ENCODE measurements at places on chromosomes 5 and 9. TPM values are rescaled to one million over a fixed set of nuclear protein-coding genes. Genes with fewer than 3 reads are reported as not detected.

DNA sequence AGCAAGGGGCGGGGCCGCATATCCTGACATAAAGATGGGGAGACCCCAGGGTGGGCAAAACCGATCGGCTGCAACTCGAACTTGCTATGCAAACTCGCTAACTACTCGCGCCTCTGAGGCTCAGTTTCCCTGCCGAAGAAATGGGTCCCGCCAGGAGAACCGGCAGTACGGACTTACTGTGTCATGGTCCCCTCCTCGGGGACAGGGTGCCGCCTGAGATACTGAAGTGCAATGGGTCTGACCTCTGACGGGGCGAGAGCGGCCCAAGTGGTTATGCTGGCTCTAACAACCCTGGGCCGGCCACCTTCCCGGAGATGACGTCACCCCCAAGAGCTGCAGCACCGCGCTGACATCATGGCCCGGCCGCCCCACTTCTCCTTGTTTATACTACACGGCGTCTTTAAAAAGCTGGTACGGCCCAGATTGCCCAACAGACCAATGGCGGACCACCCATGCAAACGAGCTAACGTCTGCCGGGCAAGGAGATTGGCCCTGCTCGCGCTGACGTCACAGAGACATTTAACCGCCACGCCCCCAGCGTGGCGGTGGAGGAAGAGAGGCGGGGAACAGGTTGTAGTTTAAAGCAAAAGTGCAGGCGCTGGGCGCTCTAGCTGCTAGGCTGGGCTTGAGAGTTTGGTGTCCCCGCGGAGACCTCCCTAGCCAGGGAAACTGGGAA lies 490 bp upstream of the RNF44 start:
- peaks cover 34% of the 10 kb centered on the region for H3K4me1 ChIP-seq
- H3K4me3 ChIP-seq: peak overlapping the region; percentile 97
- DNase-seq: peak; percentile 91
- peak overlapping the region; percentile 99 for H3K27ac ChIP-seq
- H3K36me3 ChIP-seq: peaks cover 3% of the 10 kb centered on the region

DNA sequence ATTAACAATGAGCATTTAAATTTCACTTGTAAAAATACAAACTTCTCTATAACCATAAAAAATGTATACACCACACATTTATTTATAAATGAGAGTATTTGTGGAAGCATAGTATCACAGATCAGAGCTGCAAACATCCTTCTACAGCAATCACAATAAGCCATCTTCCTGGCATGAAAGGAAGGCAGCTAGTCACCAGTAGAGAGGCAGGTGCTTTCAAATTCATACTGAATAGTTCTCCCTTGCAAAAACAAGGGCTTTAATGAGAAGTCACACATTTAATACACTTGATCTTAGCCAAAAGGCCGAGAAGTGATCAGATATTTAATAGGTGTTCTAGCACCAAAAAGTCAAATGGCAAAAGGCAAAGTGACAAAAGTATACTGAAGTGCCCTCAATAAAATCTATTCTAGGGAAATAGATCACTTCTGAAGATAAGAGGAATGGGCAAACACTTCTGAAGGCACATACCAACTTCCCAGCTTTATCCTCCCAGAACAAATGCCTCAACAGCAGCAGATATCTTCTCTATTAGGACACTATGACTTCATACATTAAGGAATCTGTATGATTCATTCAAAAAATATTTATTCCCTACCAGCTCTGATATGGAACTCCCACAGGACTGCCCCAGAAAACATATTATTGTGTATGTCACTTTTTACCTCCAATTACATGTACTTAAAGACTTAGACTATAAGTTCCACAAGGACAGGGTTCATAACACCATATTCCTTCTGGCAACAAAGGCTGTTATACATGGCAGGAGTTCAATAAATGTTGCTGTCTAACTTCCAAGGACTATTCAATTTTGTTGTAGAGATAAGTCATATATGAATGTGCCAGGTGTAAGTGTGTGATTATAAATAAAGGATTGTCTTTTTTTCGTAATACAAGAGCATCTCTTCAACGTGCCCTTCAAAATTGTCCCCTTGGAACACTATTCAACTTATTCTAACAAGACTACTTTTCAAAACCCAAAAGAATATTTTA lies 31.7 kb downstream of the MAPKAP1 start:
- peaks cover 1% of the 10 kb centered on the region for H3K36me3 ChIP-seq
- peak overlapping the region; percentile 21 for H3K27ac ChIP-seq
- peaks cover 3% of the 10 kb centered on the region for H3K4me1 ChIP-seq
- no peak for DNase-seq
- H3K4me3 ChIP-seq: no peak overlapping the region

DNA sequence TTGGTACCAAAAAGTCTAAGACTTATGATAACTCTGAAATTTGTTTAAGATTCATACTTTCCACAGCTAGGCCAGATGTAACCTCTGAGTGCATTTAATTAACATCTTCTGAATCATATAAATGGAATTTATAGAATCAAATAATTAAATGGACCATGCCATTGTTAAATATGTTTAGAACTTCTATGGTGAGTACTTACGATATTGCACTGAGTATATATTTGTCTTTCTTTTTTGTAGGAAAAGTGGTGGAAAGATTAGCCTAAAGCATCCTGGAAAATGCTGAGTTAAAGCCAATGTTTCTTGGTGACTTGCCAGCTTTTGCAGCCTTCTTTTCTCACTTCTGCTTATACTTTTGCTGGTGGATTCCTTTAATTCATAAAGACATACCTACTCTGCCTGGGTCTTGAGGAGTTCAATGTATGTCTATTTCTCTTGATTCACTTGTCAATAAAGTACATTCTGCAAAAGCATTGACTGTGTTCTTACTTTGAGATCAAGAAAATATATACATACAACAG lies 11.9 kb downstream of the SPINK6 start:
- H3K36me3 ChIP-seq: no peaks in the 10 kb centered on the region
- H3K4me3 ChIP-seq: no peak overlapping the region
- peaks cover 11% of the 10 kb centered on the region for H3K27me3 ChIP-seq

DNA sequence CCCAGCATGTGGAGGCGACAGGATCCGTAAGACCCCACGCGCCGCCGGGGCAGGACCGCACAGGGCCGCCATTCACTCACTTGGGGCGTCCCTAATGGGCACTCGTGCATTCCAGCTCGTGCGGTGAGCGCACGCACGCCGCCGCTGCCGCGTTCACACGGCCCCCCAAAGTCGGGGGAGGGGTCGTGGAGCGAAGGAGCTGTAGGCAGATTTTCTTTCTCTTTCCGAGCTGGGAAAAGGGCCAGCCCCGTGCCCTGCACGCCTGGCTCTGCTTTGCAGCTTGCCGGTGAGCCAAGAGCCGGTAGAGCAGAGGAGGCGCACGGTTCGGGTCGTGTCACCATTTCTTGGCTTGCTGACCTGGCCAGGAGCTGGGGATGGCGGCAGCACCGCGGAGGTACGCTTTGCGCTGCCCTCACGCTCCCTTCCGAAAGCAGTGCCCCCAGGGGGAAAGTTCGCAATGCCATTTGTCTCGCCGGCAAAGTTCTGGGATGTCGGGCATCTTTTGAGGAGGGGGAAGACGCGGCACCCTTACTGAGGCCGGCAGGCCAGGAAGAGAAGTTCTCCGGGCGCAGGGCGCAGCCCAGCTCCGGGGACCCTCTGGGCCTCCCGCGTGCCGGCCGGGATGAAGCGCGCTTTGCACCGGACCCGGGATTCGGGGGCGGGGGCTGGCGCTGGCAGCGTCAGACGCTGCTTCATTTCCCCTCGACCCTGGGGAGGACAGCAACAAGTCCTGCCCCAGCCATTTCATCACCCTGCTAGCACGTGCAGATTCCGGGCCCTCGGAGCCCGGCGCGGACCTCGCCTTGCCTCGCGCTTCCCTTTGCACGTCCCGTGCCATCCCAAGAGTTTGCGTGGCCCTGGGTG lies 898 bp downstream of the STC2 start:
- peaks cover 53% of the 10 kb centered on the region for H3K27me3 ChIP-seq
- peak overlapping the region; percentile 88 for H3K4me3 ChIP-seq
- DNase-seq: no peak
- peak overlapping the region; percentile 84 for H3K27ac ChIP-seq
- peaks cover 9% of the 10 kb centered on the region for H3K36me3 ChIP-seq

DNA sequence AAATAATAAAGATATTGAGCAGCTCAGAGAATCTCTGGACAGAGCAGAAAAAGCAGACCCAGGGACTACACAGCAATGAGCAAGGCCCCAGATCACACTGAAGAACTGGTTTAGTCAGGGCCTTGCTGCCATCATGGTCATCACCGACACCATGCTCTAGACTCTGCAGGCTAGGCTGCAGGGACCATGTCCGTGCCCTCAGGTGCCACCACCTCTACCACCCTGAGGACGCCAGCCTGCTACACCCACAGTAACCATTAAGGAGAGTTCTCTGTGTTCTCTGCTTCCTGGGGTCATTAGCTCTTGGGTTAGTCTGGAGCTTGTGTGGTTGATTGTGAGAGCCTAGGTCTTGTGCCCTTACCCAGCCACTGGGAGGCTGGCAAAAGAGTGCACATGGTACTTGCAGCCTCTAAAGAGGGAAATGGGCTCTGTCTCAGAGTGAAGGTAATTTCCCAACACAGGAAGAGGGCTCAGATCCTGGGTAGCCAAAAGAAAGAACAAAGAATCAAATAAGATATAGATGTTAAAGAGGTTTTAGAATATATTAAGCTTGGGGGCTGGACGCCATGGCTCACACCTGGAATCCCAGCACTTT lies 31.9 kb upstream of the JADE2 start:
- no peak for DNase-seq
- H3K4me1 ChIP-seq: peaks cover 3% of the 10 kb centered on the region
- H3K4me3 ChIP-seq: no peak overlapping the region

GRCh38 chr9:93952119-93952783 lies 2.9 kb downstream of the BARX1 start:
- no peak overlapping the region for H3K27ac ChIP-seq
- H3K27me3 ChIP-seq: peaks cover 83% of the 10 kb centered on the region
- peaks cover 9% of the 10 kb centered on the region for H3K4me1 ChIP-seq
- no peak for DNase-seq
- no peak overlapping the region for H3K4me3 ChIP-seq

GRCh38 chr5:180343831-180344695 lies 9.1 kb downstream of the GFPT2 start:
- no peaks in the 10 kb centered on the region for H3K36me3 ChIP-seq
- H3K4me3 ChIP-seq: no peak overlapping the region
- no peak overlapping the region for H3K27ac ChIP-seq
- H3K27me3 ChIP-seq: peaks cover 48% of the 10 kb centered on the region
- DNase-seq: no peak

DNA sequence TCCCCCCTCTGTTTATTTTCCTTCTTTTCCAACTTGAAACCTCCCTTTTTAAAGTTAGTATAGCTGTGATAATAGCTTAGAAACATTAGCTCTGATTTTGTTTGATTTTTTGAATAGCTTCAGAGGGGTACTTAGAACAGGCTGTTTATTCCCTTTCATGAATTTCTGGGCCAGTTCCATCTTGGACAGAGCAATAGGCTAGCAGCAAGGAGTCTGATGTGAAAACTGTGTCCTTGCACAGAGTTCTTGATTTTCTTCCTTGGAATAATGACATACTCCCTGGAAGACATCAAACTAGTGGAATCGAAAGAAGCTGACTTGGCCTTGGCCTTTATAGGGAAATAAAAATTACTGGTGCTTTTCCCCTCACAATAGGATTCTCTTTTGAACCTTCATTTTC lies 32.9 kb downstream of the NTRK2 start:
- H3K4me3 ChIP-seq: no peak overlapping the region
- H3K36me3 ChIP-seq: no peaks in the 10 kb centered on the region
- no peak overlapping the region for H3K27ac ChIP-seq
- DNase-seq: no peak
- H3K27me3 ChIP-seq: no peaks in the 10 kb centered on the region

GRCh38 chr5:171127314-171127713 lies 181.7 kb upstream of the TLX3 start:
- no peaks in the 10 kb centered on the region for H3K27me3 ChIP-seq
- no peaks in the 10 kb centered on the region for H3K4me1 ChIP-seq
- DNase-seq: no peak
- no peaks in the 10 kb centered on the region for H3K36me3 ChIP-seq
- H3K27ac ChIP-seq: no peak overlapping the region
- H3K4me3 ChIP-seq: no peak overlapping the region

- H3K4me1 ChIP-seq: peaks cover 12% of the 10 kb centered on the region
- no peak for DNase-seq
- H3K4me3 ChIP-seq: no peak overlapping the region
- H3K36me3 ChIP-seq: no peaks in the 10 kb centered on the region
- peak overlapping the region; percentile 92 for H3K27ac ChIP-seq
- H3K27me3 ChIP-seq: no peaks in the 10 kb centered on the region
Observed at GRCh38 chr5:160651692-160652645, 200.0 kb downstream of the ATP10B start.

- H3K4me3 ChIP-seq: no peak overlapping the region
- no peaks in the 10 kb centered on the region for H3K4me1 ChIP-seq
- DNase-seq: no peak
- no peak overlapping the region for H3K27ac ChIP-seq
Observed at GRCh38 chr5:88081877-88082276, 186.8 kb downstream of the TMEM161B start.

DNA sequence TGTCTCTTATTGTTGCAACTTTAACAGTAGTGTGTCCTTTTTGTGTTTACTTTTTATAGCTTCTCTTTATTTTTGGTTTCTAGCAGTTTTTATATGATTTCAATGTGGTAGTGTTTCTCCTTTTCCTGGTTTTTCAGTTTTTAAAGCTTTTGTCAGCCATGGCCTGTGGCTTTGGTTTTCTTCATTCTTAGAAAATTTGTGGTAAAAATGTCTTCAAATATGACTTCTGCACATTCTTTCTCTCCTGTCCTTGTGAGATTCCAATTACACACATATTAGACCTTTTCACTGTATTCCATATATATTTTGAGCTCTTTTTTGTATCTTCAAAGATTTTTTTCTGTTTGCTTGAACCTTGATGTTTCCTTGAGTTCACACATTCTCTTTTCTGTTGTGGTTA lies 180.5 kb downstream of the CNTLN start:
- no peak overlapping the region for H3K4me3 ChIP-seq
- no peaks in the 10 kb centered on the region for H3K27me3 ChIP-seq
- H3K36me3 ChIP-seq: peaks cover 2% of the 10 kb centered on the region
- H3K27ac ChIP-seq: no peak overlapping the region
- DNase-seq: no peak

GRCh38 chr5:131481569-131481968 lies 153.5 kb downstream of the RAPGEF6 start:
- no peak overlapping the region for H3K27ac ChIP-seq
- peaks cover 25% of the 10 kb centered on the region for H3K36me3 ChIP-seq
- DNase-seq: no peak
- H3K4me1 ChIP-seq: peaks cover 9% of the 10 kb centered on the region
- H3K27me3 ChIP-seq: no peaks in the 10 kb centered on the region
- H3K4me3 ChIP-seq: no peak overlapping the region

Gene ARRDC1
- 74.9 TPM for total RNA-seq

Gene ADRB2
- total RNA-seq: 0.22 TPM

Gene PCDHA1
- not detected for total RNA-seq

Gene C7
- 6.1 TPM for total RNA-seq

Gene SPATA6L
- 7.1 TPM for total RNA-seq

Gene FAM78A
- total RNA-seq: 2.0 TPM

Gene ZNF608
- total RNA-seq: 148 TPM

Gene ANKRD33B
- total RNA-seq: 2.1 TPM

Gene ZNF879
- total RNA-seq: 7.9 TPM
